Psoas muscle (tissue), 8 donors: ENCODE measurements at places on chromosomes 5 and 9.

DNA sequence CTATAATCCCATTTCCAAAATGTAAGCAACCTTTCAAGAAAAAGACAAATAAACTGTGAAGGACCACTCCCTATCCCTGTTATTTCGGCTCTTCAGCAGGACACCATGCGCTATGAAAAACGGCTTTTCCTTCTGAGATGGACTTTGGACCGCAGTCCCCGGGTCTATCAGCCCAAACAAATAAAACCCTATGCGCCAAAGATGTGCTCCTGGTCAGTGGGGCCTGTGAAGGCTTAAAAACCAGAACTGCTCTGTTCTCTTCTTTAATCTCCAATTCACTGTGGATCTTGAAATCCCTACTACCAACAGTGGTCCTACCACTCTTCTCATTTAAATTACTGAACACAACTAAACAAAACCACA, 33.3 kb downstream of the RAPGEF1 start:
- peaks cover 75% of the 10 kb centered on the region for H3K4me1 ChIP-seq
- H3K36me3 ChIP-seq = no peaks in the 10 kb centered on the region
- peak overlapping the region; percentile 31 for H3K4me3 ChIP-seq
- DNase-seq = no peak
- no peaks in the 10 kb centered on the region for H3K27me3 ChIP-seq

DNA sequence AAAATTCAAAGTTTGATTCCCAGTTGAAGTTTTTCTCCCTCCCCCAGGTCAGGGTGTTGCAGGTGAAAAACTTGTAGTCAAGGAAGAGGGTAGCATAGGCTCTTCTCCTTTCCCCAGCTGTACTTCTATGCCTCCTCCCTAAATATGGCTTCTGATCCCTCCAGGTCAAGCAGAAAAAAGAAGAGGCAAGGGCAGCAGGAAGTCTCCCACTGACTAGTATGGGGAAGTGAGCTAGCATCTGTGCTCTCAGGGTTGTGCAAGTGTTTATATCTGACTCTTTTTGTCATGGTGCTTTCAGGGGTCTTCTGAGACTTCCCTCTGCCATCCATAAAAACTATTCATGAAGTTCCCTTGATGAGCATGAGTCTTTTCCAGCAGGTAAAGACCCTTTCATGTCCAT, 76.0 kb downstream of the ATPSCKMT start:
- H3K4me3 ChIP-seq = no peak overlapping the region
- H3K36me3 ChIP-seq = no peaks in the 10 kb centered on the region
- no peak for DNase-seq
- no peaks in the 10 kb centered on the region for H3K4me1 ChIP-seq
- no peaks in the 10 kb centered on the region for H3K27me3 ChIP-seq
- H3K27ac ChIP-seq = no peak overlapping the region

DNA sequence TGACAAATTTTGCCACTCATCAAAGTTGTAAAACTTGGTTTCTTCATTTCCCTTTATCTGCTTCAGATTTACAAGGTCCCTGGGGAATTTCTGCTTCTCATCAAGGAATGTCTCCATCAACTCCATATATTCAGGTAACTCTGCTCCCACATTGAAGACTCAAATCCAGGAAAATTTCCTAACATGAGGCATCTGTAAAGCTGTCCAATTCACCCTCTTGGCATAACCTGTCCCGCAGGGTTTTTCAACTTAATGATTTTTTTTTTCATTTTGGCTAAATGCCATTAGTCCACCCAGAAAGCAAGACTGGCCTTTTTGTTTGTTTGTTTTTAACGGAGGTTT, 50.2 kb upstream of the SLC30A5 start:
- no peaks in the 10 kb centered on the region for H3K27me3 ChIP-seq
- no peaks in the 10 kb centered on the region for H3K36me3 ChIP-seq
- DNase-seq = no peak
- H3K27ac ChIP-seq = no peak overlapping the region
- H3K4me3 ChIP-seq = peak overlapping the region; percentile 69

GRCh38 chr9:37676411-37676830, 25.7 kb downstream of the FRMPD1 start:
- no peaks in the 10 kb centered on the region for H3K27me3 ChIP-seq
- H3K4me3 ChIP-seq = peak overlapping the region; percentile 45
- H3K27ac ChIP-seq = peak overlapping the region; percentile 55
- H3K4me1 ChIP-seq = peaks cover 16% of the 10 kb centered on the region
- peak; percentile 57 for DNase-seq
- no peaks in the 10 kb centered on the region for H3K36me3 ChIP-seq

DNA sequence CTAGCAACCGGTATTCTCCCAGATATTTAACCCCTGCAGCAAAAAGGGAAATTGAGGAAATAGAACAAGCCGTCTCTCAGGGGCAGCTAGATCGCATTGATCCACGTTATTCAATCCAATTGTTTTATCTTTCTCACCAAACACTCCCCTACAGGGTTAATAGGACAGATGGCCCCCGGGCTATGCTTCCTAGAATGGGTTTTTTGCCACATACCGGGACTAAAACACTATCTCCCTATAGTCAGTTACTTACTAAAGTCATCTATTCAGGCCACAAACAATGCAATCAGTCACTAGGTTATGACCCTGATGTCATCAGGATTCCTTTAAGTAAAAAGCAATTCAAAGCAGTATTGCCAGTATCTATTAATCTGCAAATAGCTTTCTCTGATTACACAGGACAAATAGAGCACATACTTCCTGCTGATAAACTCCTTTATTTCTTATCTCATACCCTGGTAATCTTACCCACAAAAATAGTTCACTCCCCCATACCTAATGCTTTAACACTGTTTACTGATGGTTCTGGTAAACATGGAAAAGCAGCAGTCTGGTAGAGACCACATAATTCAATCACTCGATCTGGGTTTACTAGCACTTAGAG, 159.0 kb downstream of the CPLANE1 start:
- H3K4me3 ChIP-seq = no peak overlapping the region
- no peaks in the 10 kb centered on the region for H3K27me3 ChIP-seq
- H3K27ac ChIP-seq = no peak overlapping the region
- H3K36me3 ChIP-seq = no peaks in the 10 kb centered on the region
- DNase-seq = no peak

DNA sequence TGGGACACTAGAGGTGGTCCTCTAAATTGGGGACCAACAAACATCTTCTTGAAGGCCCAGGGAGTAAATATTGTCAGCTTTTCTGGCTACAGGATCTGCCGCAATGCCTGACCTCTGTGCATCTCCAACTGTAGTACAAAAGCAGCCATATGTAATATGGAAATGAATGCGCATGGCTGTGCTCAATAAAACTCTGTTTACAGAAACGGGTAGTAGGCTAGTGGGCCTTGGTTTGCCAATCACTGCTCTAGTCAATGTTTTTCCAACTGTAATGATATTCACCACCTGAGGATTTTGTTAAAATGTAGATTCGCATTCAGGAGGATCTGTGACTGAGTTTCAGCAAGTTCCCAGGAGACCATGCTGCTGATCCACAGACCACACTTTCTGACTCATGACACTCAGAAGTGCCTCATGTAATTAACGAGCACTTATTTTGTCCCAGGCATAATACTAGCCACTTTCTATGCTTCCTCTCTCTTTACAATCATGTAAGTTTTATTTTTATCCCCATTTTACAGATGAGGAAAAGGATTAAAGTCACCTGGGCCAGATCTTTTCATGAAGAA, 96.9 kb downstream of the MED27 start:
- DNase-seq = no peak
- no peak overlapping the region for H3K27ac ChIP-seq
- no peak overlapping the region for H3K4me3 ChIP-seq
- H3K27me3 ChIP-seq = no peaks in the 10 kb centered on the region

GRCh38 chr5:111744455-111744854, 12.5 kb downstream of the NREP start:
- no peaks in the 10 kb centered on the region for H3K27me3 ChIP-seq
- H3K27ac ChIP-seq = no peak overlapping the region
- H3K4me3 ChIP-seq = no peak overlapping the region

DNA sequence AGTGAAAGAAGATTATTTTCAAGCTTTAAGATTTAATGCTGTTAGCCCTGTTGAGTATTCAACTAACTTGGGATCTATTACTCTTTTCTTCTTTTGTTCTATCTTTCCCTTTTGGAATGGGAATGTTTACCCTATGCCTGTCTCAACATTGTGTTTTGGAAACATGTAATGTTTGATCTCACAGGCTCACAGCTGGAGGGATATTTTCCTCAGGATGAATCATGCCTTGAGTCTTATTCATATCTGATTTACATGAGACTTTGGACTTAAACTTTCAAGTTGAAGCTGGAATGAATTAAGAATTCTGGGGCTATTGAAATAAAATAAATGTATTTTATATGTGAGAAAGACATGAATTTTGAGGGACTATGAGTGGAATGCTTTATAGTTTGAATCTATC, 607.8 kb upstream of the PTGER4 start:
- no peaks in the 10 kb centered on the region for H3K36me3 ChIP-seq
- H3K4me3 ChIP-seq = no peak overlapping the region
- DNase-seq = no peak
- H3K27ac ChIP-seq = no peak overlapping the region
- no peaks in the 10 kb centered on the region for H3K27me3 ChIP-seq

DNA sequence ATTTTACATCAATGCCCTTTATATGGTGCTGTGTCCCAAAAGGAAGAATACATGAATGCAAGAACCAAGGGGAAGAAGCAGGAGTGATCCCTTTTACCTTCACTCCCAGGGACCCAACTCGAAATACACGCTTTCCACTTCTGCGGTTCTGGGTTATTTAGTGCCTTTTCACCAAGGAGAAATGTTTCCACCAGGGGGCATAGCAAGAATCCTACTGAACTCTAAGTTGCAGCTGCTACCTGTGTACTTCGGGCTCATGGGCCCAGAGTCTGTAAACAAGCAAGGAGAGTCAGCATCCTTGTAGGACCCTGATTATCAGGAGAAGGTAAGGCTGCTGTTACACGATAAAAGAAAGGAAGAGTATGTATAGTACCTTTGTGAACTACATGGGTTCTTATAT, 45.7 kb downstream of the DPYSL3 start:
- no peak overlapping the region for H3K27ac ChIP-seq
- H3K36me3 ChIP-seq = no peaks in the 10 kb centered on the region
- H3K4me3 ChIP-seq = no peak overlapping the region

GRCh38 chr9:91951944-91952520, 2.0 kb upstream of the ROR2 start:
- no peaks in the 10 kb centered on the region for H3K36me3 ChIP-seq
- no peak for DNase-seq
- H3K4me1 ChIP-seq = no peaks in the 10 kb centered on the region
- H3K4me3 ChIP-seq = no peak overlapping the region

GRCh38 chr9:108800632-108801099, 55.1 kb downstream of the ACTL7B start:
- no peaks in the 10 kb centered on the region for H3K36me3 ChIP-seq
- H3K4me1 ChIP-seq = no peaks in the 10 kb centered on the region
- H3K27me3 ChIP-seq = no peaks in the 10 kb centered on the region
- H3K4me3 ChIP-seq = no peak overlapping the region
- DNase-seq = peak; percentile 71

DNA sequence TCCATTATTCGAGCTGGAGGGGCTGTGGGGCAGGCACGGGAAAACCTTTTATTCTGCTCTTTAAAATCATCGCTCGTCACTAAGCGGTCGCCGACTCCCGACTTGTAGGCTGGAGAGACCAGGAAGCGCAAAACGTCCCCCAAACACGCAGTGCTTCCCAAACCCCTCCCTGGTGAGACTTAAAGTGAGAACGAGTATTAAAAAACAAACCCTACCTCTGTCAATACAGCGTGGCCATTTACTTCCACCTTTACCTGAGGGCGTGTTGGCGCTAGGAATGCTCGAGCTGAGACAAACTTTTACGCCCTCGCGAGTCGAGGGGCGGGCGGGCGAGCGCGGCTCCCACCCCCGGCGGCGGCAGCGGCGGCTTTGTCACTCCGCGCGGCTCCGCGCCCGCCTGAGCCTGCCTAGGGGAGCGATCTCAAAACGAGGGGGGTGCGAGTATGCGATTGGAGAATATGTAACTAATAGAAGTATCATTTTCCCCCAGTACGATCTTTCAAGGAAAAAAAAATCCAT, at the start of gene NR2F1-AS1:
Gene NR2F1-AS1, minus strand, starts transcription at position 293 of the 519 bp plus-strand sequence.
- H3K4me1 ChIP-seq = peaks cover 7% of the 10 kb centered on the region
- no peak for DNase-seq
- H3K4me3 ChIP-seq = peak within 1 kb of the TSS; percentile 71
- no peaks in the 10 kb centered on the region for H3K36me3 ChIP-seq
- no peaks in the 10 kb centered on the region for H3K27me3 ChIP-seq

- H3K4me1 ChIP-seq = peaks cover 22% of the 10 kb centered on the region
- H3K27ac ChIP-seq = peak overlapping the region; percentile 58
- DNase-seq = no peak
- no peak overlapping the region for H3K4me3 ChIP-seq
Observed at GRCh38 chr9:2727374-2727773, 10.1 kb downstream of the KCNV2 start.

DNA sequence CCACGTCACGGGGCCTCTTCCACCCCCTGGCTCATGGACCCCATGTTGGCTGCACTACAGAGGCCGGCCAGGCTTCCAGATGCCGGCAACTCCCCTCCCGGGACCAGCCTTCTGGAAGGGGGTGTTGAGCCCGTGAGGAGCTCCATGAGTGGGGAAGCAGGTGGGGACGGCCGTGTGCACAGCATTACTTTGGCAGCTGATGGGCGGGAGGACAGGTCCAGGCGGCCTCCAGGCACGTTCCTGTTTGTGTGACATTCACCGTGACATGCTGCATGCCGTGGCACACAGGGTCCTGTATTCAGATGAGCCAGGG, 29.1 kb upstream of the ABO start:
- DNase-seq = no peak
- H3K27me3 ChIP-seq = peaks cover 43% of the 10 kb centered on the region
- no peak overlapping the region for H3K27ac ChIP-seq
- no peaks in the 10 kb centered on the region for H3K36me3 ChIP-seq
- H3K4me3 ChIP-seq = no peak overlapping the region

DNA sequence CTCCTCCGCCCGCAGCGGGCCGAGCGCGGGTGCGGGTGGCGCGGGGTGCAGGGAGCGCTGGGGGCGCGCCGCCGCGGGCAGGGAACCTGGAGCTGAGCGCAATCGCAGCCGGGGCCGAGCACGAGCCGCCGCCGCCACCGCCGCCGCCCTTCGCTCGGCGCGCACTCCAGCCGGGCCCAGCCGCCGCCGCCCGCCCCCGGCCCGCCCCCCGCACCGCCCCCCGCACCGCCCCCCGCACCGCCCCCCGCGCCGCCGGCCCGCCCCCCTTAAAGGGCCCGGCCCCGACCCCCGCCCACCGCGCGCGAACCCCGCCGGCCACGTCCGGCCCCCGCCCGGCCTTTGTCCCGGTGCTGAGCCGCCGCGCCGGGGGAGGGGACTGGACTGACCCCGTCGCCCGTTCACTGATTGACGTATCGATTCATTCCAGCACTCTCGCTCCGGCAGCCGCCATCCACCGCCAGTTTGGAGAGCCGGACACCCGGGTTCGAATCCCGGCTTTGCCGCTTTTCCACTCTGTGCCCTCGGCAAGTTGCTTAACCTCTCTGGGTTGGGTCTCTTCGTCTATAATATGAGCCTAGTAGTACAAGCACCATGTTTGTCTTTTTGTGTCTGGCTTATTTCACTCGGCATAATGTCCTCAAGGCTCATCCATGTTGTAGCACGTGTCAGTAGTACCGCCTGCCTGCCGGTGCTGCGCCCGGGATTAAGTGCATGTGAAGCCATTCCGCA, at the start of gene SH3PXD2B:
Gene SH3PXD2B, minus strand, starts transcription at position 168 of the 729 bp plus-strand sequence. CDS start 173 bp downstream, outside the sequence.
- H3K4me1 ChIP-seq = no peaks in the 10 kb centered on the region
- H3K27ac ChIP-seq = peak within 1 kb of the TSS; percentile 23
- DNase-seq = peak; percentile 75
- H3K4me3 ChIP-seq = peak within 1 kb of the TSS; percentile 79
